ENCODE measurements at places on chromosomes 7 and 10.

DNA sequence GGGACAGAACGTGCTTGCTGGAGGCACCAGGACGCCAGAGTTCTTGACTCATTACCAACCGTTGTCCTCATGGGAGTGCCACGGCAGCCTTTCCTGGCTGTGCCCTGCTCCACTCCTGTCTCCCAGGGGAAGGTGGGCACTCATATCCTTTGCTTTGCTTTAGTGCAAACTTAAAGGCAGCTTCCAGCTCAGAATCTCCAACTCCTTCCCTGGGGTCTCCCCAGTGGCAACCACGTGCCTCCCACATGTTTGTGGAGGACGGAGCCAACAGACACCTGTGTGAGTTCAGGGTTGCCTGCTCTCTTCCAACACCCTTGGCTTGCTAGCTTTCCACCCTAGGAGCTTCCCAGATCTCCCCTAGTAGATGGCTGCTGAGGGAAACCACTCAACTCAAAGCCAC is 52.0 kb upstream of the HMX3 start:
- no peak for DNase-seq

DNA sequence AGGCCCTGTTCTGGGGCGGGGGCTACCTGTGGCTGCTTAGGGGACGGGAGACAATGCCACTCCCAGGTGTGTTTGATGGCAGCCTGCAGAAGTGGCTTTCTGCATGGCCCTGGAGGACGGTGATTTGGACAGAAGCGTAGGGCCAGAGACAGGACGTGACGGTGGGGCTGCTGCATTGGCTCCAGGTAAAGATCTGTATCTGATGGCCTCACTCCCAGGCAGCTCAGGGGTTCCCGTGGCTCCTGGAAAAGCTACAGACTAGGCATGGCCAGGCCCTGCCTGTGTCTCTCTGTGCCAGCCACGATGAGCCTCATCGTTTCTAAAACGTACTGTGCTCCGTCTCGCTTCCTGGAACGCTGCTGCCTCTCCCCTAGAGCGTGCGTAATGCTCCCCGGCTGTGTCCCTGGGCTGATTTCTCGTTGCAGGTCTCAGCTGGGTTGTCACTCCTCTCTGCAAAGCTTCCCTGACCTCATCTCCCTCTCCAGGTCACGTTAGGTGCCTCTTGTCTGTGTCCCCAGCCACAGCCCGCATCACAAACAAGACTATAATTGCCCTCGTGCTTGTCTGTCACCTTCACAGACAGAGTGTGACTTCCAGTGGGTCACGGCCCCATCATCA is 12.6 kb downstream of the GTF2IRD1 start:
- DNase-seq: no peak

GRCh38 chr7:112990624-112991023 is 96.0 kb downstream of the GPR85 start:
- no peak for DNase-seq

- no peak for DNase-seq
These were observed 25.2 kb upstream of the OTUD1 start for GRCh38 chr10:23413629-23414089.

DNA sequence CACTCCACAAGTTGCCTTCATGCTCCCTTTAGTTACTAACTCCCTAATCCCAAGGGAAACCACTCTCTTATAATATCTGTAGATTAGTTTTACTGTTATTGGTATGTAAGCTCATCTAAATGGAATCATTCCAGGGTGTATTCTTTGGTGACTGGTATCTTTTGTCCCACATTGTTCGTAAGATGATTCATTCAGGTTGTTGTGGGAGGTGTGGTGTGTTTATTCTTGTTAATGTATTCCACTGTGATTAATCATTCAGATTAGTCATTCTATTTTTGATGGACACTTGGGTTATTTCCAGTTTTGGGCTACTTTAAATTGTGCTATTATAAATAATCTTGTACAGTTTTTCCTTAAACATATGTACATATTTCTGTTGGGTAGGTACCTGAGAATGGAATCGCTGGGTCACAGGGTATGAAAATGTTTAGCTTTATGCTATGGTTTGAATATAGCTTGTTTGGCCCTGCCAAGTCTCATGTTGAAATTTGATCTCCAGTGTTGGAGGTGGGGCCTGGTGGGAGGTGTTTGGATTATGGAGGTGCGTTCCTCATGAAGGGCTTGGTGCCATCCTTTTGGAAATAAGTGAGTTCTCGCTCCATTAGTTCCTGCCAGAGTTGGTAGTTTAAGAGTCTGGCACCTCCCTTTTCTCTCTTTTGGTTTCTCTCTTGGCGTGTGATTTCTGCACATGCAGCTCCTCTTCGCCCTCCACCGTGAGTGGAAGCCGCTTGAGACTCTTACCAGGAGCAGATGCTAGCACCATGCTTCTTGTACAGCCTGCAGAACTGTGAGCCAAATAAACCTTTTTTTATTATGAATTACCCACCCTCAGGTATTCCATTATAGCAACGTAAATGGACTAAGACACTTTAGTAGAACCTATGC is 13.8 kb downstream of the BTRC start:
- DNase-seq: no peak
